Mammary microvascular endothelial cell (primary cell): ENCODE measurements at places on chromosomes 4 and X. TPM values are rescaled to one million over a fixed set of nuclear protein-coding genes. Genes with fewer than 3 reads are reported as not detected.

PCDH11X gene
- not detected in 2 replicates for total RNA-seq

FREM3 gene
- 0.20 and 0.25 TPM in 2 replicates for total RNA-seq

DGKK gene
- total RNA-seq: not detected in 2 replicates

ASB12 gene
- total RNA-seq: not detected in 2 replicates

SPIN2A gene
- total RNA-seq: 0.33 TPM in 1 of 2 replicates, not detected in the other

ADH1A gene
- total RNA-seq: not detected in 2 replicates

FGB gene
- total RNA-seq: not detected in 2 replicates
